Mesenchymal stem cell (in vitro differentiated cells and primary cell): ENCODE measurements at places on chromosomes 16 and 17.

DNA sequence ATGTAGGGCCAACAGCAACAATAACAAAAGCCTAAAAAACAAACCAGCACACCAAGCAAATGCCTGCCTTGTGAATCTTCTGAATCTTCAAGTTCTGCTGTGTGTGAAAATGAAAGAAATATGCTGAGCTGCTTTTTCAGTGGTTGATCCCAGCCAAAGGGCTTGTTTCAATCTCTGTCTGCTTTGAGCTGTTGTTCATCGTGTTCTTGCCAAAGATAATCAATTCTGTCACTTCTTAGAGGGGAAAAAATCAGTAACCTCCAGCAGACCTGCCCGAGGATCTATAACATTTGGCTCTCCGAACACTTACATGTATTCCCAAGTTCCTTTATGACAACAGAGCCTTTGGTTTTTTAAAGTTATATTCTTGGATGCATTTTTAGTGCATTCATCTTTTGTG is 65.9 kb downstream of the VPS35L start:
- H3K27ac ChIP-seq, result no peak overlapping the region
- H3K4me3 ChIP-seq, result no peak overlapping the region
- no peak for DNase-seq
- H3K36me3 ChIP-seq, result peaks cover 20% of the 10 kb centered on the region

DNA sequence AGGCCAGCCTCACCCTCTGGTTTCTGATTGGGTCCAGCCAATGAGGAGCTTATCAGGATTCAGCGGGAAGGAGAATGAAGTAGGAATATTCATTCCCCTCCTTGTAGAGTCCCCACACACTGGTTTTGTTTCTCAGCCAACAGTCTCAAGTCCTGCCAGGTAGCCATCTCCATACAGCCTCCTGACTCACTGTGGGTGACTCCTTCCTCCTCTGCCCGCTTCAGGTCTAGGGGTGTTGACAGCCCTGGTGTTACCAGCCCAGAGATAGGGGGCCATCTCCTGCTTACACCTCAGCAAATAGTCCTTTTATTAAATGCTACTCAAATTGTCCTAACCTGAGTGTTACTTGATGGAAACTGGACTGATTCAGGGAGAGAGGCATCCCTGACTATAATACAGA is 4.0 kb upstream of the MFAP4 start:
- H3K4me1 ChIP-seq, result peaks cover 19% of the 10 kb centered on the region
- DNase-seq, result no peak
- H3K27ac ChIP-seq, result no peak overlapping the region

DNA sequence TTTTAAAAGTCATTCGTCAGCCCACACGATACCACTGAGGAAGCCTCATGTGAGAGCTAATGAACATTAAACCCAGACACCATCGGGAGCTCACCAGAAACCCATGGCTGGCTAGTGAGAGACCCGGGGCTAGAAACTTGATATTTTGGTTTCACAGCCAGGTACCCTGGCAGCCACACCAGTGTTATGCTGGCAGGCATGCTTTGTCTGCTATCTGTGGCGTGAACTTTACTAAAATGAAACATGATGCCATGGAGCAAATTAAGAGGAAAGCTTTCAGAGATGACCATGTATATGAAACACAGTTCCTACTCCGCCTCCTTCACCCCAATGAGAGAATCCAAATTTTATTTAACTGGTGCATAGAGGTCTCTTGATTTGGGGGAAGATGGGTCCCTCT is 291.2 kb downstream of the IRX3 start:
- no peaks in the 10 kb centered on the region for H3K27me3 ChIP-seq
- DNase-seq, result no peak
- no peak overlapping the region for H3K4me3 ChIP-seq
- no peaks in the 10 kb centered on the region for H3K36me3 ChIP-seq
- no peak overlapping the region for H3K27ac ChIP-seq

GRCh38 chr16:740459-740763 is 386 bp downstream of the CIAO3 start:
- H3K36me3 ChIP-seq, result peaks cover 32% of the 10 kb centered on the region
- H3K4me3 ChIP-seq, result peak overlapping the region; percentile 73
- DNase-seq, result no peak
- H3K27me3 ChIP-seq, result no peaks in the 10 kb centered on the region
- H3K4me1 ChIP-seq, result peaks cover 14% of the 10 kb centered on the region

GRCh38 chr17:57338257-57338914 is 82.1 kb downstream of the MSI2 start:
- H3K4me1 ChIP-seq, result peaks cover 2% of the 10 kb centered on the region
- H3K27ac ChIP-seq, result no peak overlapping the region
- DNase-seq, result no peak
- H3K36me3 ChIP-seq, result peaks cover 16% of the 10 kb centered on the region
- H3K27me3 ChIP-seq, result no peaks in the 10 kb centered on the region

- no peak for DNase-seq
- no peaks in the 10 kb centered on the region for H3K4me1 ChIP-seq
- H3K4me3 ChIP-seq, result no peak overlapping the region
- H3K36me3 ChIP-seq, result no peaks in the 10 kb centered on the region
- no peak overlapping the region for H3K27ac ChIP-seq
- H3K27me3 ChIP-seq, result no peaks in the 10 kb centered on the region
These were observed 156.7 kb downstream of the HAPSTR1 start for GRCh38 chr16:9248162-9248561.

DNA sequence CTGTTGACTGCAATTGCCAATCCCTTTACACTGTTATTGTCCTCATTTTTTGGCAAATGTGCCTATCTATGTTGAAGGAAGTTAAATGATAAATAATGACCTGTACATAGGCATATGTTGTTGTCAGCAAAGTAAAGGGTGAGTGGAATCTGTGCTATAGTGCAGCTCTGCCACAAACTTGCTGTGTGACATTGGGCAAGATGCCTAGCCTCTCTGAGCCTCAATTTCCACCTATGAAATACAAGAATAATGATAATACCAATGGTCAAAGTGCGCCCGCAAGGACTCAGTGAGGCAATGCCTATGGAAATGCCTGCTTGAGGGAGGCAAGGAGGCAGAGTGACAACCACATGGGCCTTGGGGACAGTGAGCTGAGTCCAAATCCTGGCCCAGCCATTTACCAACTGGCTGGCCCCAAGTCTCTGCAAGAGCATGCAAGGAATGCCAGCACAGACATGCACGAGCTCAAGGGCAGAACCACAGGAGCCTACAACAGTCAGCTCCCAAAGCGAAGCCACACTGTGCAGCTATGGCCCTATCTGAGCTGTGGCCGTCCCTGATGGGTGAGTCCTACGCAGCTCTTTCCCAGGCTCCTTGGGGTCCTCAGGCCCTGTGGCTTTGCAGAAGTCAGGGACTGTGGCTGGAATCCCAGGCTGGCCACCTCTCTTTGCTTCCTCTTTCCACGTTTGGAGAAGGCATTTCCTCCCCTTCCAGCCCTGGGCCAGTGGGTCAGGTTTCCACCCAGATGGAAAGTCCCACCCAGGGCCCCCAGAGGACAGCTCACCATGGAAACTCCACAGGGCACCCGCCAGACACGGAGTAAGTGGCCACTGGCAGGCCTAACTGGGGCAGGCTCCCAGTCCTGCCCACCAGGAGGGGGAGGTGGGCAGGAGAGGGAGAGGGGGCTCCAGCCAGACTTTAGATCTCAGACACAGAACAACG is 82.1 kb downstream of the ZNF423 start:
- DNase-seq, result peak; percentile 15
- no peak overlapping the region for H3K4me3 ChIP-seq
- no peak overlapping the region for H3K27ac ChIP-seq
- no peaks in the 10 kb centered on the region for H3K36me3 ChIP-seq
- peaks cover 33% of the 10 kb centered on the region for H3K4me1 ChIP-seq

GRCh38 chr17:17722081-17722905 is 41.0 kb downstream of the RAI1 start:
- H3K27me3 ChIP-seq, result peaks cover 13% of the 10 kb centered on the region
- no peaks in the 10 kb centered on the region for H3K36me3 ChIP-seq
- H3K27ac ChIP-seq, result no peak overlapping the region
- peaks cover 42% of the 10 kb centered on the region for H3K4me1 ChIP-seq
- H3K4me3 ChIP-seq, result peak overlapping the region; percentile 23
- peak; percentile 49 for DNase-seq

DNA sequence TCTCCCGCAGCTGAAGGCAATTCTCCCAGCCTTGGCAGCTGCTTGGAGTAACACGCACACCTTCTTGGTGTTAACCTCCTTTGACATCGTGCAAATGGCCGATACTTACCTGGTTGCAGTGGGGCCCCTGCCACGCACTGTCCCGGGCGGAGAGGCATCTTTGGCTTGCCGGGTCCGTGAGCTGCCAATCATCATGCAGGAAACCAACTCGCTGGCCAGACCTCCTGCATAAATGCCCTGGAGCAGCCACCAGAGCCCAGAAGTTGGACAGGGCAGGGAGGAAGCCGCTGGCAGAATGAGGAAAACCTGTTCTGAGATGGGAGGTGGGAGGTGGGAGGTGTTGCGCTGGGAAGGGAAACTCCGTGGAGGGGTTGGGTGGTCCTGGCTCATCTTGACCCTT is 41.7 kb upstream of the CREBBP start:
- H3K4me1 ChIP-seq, result peaks cover 3% of the 10 kb centered on the region
- H3K4me3 ChIP-seq, result no peak overlapping the region
- no peak overlapping the region for H3K27ac ChIP-seq
- DNase-seq, result no peak
- H3K27me3 ChIP-seq, result no peaks in the 10 kb centered on the region
- no peaks in the 10 kb centered on the region for H3K36me3 ChIP-seq

- H3K27ac ChIP-seq, result no peak overlapping the region
- H3K36me3 ChIP-seq, result no peaks in the 10 kb centered on the region
- H3K4me1 ChIP-seq, result no peaks in the 10 kb centered on the region
- no peaks in the 10 kb centered on the region for H3K27me3 ChIP-seq
- DNase-seq, result no peak
These were observed 178.3 kb downstream of the CYB561 start for GRCh38 chr17:63267846-63268245.

GRCh38 chr16:85029408-85029784 is 1.8 kb downstream of the KIAA0513 start:
- H3K4me3 ChIP-seq, result no peak overlapping the region
- peaks cover 7% of the 10 kb centered on the region for H3K36me3 ChIP-seq
- peaks cover 19% of the 10 kb centered on the region for H3K4me1 ChIP-seq
- H3K27me3 ChIP-seq, result no peaks in the 10 kb centered on the region
- peak; percentile 77 for DNase-seq

GRCh38 chr16:20937736-20938135 is 37.2 kb downstream of the LYRM1 start:
- H3K4me3 ChIP-seq, result no peak overlapping the region
- H3K4me1 ChIP-seq, result no peaks in the 10 kb centered on the region

- H3K27ac ChIP-seq, result no peak overlapping the region
- H3K36me3 ChIP-seq, result no peaks in the 10 kb centered on the region
- H3K4me3 ChIP-seq, result no peak overlapping the region
- no peak for DNase-seq
- no peaks in the 10 kb centered on the region for H3K27me3 ChIP-seq
These were observed 163.2 kb downstream of the TOX3 start for GRCh38 chr16:52383640-52384292.

DNA sequence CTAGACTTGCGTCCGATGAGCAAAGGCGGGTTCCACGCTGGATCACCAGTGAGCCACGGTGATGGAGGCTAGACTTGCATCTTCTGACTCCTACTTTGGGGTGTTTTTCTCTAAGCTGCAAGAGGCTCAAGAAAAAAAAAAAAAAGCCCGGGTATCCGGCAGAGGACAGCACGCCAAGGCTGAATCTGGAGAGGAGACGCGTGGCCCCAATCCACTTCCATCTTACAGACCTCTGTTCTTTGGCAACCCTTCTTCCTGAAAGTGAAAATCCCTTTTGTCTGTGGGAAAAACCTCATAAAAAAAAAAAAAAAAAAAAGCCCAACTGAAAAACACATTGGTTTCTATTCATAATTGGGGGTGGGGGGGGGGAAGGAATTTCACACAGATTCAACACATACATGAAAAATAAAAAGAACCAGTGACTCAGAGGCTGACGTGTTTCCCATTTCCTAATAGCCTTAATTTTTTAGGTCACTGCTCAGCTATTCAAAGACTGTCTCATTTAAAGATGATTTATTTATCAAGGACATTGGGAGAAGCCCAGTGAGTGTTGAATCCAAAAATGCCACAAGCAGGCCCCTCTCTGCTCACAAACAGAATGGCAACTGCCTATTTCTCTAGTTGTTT is 258.3 kb downstream of the FOXL1 start:
- no peaks in the 10 kb centered on the region for H3K36me3 ChIP-seq
- peaks cover 12% of the 10 kb centered on the region for H3K27me3 ChIP-seq
- H3K4me3 ChIP-seq, result no peak overlapping the region
- peak; percentile 72 for DNase-seq
- H3K27ac ChIP-seq, result peak overlapping the region; percentile 21
- H3K4me1 ChIP-seq, result peaks cover 22% of the 10 kb centered on the region

GRCh38 chr17:29124135-29124924 is 55.9 kb downstream of the MYO18A start:
- H3K36me3 ChIP-seq, result peaks cover 54% of the 10 kb centered on the region
- H3K4me1 ChIP-seq, result peaks cover 13% of the 10 kb centered on the region
- H3K27ac ChIP-seq, result no peak overlapping the region

GRCh38 chr17:50872710-50873424 is 6.7 kb upstream of the TOB1 start:
- H3K27ac ChIP-seq, result no peak overlapping the region
- H3K4me3 ChIP-seq, result no peak overlapping the region
- DNase-seq, result no peak
- no peaks in the 10 kb centered on the region for H3K36me3 ChIP-seq

DNA sequence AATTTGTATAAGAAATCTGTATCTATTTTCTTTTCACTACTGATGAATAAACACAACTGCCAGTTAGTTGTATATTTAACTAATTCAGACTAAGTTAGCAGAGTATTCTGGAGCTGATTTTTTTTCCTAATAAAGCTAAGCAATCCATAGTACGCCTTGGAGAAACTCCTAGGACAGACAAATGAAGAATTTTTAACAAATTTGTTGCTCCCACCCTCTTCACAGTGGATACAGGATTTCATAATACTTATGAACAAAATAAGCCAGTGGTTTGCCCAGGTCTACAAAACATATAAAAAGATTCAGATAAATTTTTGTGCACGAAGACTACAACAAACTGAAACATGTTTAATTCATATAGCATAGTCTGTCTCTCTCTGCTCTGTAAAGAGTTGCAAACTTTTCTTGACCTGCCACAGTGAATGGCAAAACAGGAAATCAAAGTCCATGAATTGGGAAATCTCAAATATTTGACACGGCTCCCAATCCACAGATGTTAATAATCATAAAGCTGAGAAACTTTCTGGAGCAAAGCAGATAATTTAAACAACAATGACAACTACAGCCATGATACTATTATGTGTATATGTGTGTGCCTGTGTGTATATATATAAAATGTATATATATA is 594 bp upstream of the ABCA6 start:
- no peak overlapping the region for H3K4me3 ChIP-seq
- no peaks in the 10 kb centered on the region for H3K36me3 ChIP-seq
- H3K4me1 ChIP-seq, result no peaks in the 10 kb centered on the region
- no peak overlapping the region for H3K27ac ChIP-seq

- no peak within 1 kb of the TSS for H3K4me3 ChIP-seq
- H3K36me3 ChIP-seq, result no peaks in the 10 kb centered on the region
- H3K27me3 ChIP-seq, result peaks cover 39% of the 10 kb centered on the region
- no peak within 1 kb of the TSS for H3K27ac ChIP-seq
These were observed at the start of gene CD7 for GRCh38 chr17:82317394-82318168. Gene CD7, minus strand, starts transcription at chr17:82317608. Its CDS starts 113 bp downstream, at chr17:82317495.

GRCh38 chr17:19372866-19373504 is 5.3 kb upstream of the MAPK7 start:
- H3K4me1 ChIP-seq, result no peaks in the 10 kb centered on the region
- DNase-seq, result no peak
- H3K4me3 ChIP-seq, result no peak overlapping the region
- no peaks in the 10 kb centered on the region for H3K27me3 ChIP-seq
- no peak overlapping the region for H3K27ac ChIP-seq

- H3K27ac ChIP-seq, result peak overlapping the region; percentile 96
- H3K27me3 ChIP-seq, result no peaks in the 10 kb centered on the region
- H3K4me3 ChIP-seq, result peak overlapping the region; percentile 85
- peaks cover 9% of the 10 kb centered on the region for H3K4me1 ChIP-seq
- H3K36me3 ChIP-seq, result peaks cover 6% of the 10 kb centered on the region
- peak; percentile 65 for DNase-seq
These were observed 917 bp downstream of the YWHAE start for GRCh38 chr17:1398931-1399678.
